ENCODE measurements at places on chromosomes 11 and 22.

- no peak for DNase-seq
Measured at GRCh38 chr11:74377689-74378088, 20.5 kb downstream of the PGM2L1 start.

GRCh38 chr11:75986966-75987365 is 172.0 kb downstream of the UVRAG start:
- no peak for DNase-seq

- DNase-seq, result no peak
Measured at GRCh38 chr11:115926138-115926537, 421.9 kb upstream of the CADM1 start.

DNA sequence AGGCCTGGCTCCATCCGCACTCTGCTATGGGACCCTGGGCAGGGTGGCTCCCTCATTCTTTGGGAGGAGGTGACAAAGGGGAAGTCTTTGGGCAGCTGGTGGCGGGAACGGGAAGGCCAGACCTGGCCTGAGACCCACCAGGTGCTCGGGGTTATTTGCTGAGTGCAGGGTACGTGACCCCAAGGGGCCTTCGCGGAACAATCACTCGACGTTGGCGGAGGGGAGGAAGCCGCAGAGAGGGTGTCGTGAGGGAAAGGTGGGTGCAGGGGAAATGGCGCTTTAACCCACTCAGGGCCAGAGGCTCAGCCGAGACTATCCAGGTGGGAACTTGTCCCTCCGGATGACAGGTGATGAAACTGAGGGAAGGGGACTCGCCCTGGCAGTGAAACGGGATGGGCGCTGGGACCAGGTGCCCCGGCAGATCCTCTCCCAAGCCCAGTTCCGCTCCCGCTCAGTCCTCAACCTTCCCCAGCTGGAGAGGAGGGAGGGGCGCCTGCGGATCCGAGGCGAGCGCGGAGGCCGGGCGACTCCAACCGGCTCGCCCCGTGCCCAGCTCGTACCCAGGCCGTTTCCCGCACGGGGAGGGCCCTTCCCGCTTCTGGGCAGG is 911 bp downstream of the A4GALT start:
- no peak for DNase-seq

Measured in activated CD4-positive, alpha-beta T cell treated with anti-CD3 and anti-CD28 coated beads for 4 hours (primary cell).